Hematopoietic multipotent progenitor cell treated with erythropoietin and hydrocortisone succinate and interleukin-3 and kit ligand, for 4 days (in vitro differentiated cells): ENCODE measurements at places on chromosomes 11 and 22.
A peak's percentile ranks its signal among the peaks of the same experiment; 100 is the strongest.

DNA sequence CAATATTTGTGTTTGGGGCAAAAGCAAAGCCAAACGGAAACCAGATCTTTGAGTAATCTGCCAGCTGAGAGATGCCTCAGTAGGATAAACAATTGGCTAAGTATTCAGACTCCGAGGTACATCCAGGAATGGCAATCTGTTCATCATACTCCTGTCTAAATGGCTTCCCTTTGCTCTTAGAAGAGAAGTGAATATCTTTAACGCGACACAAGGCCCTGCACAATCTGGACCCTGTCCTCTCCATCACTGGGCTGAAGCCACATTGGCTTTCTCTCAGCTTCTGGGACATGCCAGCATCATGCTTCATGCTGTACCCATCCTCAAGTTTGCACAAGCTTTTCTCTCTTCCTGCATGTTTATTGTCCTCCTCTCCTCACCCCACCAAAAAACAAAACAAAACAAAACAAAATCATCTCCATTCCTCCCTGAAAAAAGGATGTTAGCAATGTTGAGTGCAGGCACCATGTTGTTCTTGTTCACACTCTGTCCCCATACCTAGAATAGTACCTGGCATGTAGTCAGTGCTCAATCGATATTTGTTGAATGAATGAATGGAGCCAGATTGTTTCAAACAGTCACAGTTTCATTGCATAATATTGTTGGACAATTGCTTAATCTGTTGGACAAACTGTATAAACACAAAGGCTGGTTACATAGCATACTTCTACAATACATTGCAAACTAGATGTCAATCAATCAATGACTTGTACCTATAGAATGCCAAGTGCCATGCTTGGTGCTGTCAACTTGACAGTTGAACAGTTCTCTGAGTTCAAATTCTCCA, 38.2 kb upstream of the SESN3 start:
- no peak for DNase-seq

DNA sequence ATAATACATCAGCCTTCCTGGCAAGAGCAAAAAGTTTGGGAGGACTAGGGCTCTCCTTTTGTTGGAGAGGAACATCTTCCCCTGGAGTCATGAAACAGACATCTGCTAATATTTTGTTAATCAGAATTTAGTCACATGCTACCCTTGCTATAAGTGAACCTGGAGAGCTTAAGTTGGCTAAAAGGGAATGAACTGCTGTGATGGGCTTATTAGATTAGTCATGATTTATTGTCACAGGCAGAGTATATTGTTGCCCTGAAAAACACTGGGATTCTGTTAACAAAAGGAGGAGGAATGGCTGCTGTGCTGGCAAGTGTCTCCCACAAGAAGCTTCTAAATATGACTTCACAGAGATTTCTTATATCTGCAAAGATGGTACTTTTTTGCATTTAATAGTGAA, 16.0 kb downstream of the TCP11L1 start:
- no peak for DNase-seq

GRCh38 chr11:68314203-68315170, 2.1 kb downstream of the LRP5 start:
- DNase-seq: peak; percentile 53

DNA sequence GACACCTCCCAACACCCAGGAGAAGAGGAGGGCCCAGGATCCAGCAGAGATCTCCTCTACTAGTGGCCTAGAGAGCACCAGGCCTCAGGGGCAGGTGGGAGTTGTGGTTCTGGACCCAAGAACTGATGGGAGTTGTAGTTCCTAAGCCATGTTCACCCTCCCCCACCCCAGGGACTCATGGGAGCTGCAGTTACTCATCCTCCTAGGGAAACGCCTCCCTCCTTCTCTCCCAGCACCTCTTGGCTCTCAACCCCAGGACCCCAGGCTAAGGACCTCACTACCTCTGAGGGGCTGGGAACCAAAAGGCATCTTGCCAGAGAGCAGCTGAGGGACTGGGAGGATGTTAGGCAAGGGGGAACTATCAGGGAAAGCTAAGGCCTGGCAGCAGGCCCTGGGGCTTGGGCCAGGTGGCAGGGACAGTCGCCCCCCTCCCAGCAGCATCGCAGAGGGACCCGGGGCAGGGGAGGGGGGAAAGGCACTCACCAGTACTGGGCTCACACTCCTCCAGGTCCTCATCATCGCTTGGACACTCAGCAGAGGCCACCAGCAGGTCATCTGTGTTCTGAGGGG, 28.9 kb downstream of the SLC22A12 start:
- peak; percentile 55 for DNase-seq

- DNase-seq: no peak
Observed at GRCh38 chr11:40023724-40024123, 1435.7 kb downstream of the LRRC4C start.

DNA sequence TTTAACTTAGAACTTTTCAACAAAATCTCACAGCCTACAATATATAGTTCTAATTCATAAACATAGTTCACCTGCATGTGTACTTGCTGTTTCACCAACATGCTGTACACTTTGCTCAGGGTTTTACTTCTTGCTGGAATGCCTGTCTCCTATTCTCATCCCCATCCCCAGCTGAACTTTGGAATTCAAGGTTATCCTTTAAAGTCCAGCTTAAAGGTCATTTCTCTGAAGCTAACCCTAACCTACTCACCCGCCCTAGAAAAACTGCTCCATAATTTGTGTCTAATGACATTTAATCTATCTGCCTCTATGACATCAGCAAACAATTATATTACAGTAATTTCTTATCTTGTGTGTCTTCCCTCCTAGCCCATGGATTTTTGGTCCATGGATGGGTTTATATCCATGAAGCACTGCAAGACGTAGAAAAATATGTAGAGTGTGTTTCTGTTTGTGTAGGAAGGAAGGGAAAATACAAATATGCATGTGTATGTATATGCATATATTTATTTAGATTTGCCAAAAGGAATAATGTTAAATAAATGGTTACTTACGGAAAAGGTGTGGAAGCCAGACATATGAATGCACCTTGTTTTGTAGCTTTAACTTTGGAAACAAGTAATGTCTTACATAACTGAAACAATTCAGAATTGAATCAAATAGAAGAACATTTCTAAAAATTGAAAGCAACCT, 99.5 kb upstream of the APOA1 start:
- DNase-seq: no peak
